Stimulated activated CD8-positive, alpha-beta memory T cell treated with anti-CD3 and anti-CD28 coated beads, Interleukin-7, amount 100 ng/mL, for 4 hours (primary cell): ENCODE measurements at places on chromosomes 2 and 18.
A peak's percentile ranks its signal among the peaks of the same experiment; 100 is the strongest.

DNA sequence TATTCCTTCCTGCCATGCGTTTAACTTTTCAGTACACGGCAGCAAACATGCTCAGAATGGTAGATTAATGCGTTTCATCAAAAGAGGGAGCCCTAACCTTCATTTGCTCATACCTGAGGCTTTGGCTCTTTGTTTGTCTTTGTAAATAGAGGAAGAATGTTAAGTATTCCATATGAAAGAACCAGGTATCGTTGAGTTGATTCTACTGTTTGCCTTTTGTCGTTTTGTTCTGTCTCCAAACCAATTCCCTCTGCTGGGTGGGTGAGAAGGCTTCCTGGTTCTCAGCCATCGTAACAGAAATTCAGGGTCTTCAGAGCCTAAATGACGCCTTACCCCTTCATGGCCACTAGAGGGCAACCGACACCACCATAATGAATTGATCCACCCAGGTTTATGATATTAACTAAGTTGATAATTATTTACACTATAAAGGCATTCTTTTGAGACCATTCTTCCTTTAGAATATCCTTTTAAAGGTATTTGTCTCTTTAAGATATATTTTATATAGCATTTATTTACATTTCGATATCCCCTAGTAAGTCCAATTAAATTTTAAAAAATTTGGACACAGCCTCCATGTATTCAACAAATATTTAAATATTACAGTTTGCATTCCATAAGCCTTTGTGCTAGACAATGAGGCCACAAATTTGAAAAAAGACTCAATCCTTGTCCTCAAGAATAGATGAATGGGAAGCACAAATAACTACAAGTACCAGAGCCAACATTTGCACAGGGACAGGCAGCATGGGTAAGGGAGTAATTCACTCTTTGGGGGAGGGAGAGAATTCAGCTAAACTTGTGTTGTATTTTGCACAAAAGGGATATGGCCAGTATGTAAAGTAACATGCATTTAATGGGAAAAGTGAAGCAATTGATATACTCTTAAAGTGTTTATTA, 48.1 kb downstream of the TIMM21 start:
- DNase-seq, result peak; percentile 30

GRCh38 chr2:108271691-108272253, 16.9 kb upstream of the SULT1C2 start:
- DNase-seq, result no peak

DNA sequence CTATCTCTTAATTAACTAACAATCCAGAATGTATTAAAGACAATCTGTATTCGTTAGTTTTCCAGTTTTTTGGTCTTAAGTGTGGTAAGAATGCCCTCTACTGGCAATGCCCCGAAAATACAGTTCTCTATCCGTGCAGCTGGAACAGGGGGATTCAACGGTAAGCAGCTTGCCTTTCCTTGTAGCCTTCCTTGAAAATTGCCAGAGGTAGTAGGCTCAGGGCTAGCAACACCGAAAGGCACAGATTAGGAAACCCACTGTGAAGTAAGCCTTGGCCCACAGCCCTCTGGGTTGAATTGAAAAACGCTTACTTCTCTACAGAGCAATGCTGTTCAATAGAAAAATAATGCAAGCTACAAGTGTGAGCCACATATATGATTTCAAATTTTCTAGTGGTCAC, 17.1 kb upstream of the VPS4B start:
- DNase-seq, result peak; percentile 11

- no peak for DNase-seq
Measured at GRCh38 chr2:207925601-207926000, 99.7 kb downstream of the PLEKHM3 start.

- no peak for DNase-seq
Measured at GRCh38 chr2:46815121-46815802, 100.3 kb downstream of the MCFD2 start.

DNA sequence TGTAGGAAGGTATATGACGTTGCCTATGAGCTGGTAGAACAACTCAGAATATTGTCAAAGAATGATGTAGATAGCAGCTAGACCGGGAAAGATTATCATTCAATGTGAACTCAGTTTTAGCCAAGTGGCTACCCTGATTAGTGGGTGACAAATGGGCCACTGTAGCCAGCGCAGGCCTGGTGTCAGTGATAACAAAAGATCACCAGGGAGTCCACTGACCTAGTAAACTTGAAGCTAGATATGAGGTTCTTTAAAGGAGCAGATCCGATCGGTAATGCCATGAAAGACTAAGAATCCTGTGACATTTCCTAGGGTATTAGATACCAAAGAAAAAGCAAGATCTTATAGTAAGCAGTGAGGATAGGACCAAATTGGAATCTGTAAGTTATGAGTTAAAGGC, 180.9 kb downstream of the GCA start:
- DNase-seq, result no peak

GRCh38 chr2:190862571-190862991, 18.0 kb upstream of the GLS start:
- DNase-seq, result no peak

DNA sequence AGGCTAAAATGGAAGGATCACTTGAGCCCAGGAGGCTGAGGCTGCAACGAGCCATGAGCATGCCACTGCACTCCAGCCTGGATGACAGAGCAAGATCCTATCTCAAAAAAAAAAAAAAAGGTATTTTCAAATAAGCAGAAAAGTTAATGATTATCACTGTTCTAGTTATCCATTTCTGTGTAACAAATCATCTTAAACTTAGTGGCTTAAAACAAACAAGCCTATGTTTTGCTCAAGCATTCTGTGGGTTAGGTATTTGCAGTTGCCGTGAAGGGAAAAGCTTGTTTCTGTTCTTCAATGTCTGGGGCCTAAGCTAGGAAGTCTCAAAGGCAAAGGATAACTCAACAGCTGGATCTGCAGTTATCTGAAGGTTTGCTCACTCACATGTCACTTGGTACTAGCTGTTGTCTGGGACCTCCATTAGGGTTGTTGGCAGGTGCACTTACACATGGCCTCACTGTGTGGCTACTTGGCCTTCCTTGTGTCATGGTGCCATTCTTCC, 14.1 kb downstream of the MFF start:
- no peak for DNase-seq

- DNase-seq, result peak; percentile 77
Measured at GRCh38 chr2:172427256-172427989, at the start of gene ITGA6. ITGA6 (plus strand) TSS chr2:172427586.

DNA sequence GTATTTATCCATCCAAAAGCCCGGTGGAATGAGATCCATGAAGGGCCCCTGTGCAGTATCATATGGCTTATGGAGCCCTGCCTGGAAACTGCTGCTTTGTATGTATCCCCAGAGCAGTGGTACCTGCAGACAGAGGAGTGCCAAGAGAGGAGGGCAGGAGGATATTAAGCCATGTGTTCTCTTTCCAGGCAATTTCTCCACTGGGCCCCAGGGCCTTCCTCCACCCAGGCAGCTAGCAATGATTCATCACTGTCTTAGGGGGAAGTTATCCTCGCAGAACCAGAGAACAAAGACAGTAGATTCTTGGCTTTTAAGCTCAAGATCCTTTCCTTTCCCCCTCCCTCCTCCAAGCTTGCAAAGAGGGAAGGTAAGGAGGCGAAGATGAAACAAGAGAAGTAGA, 98.1 kb downstream of the LRRC30 start:
- no peak for DNase-seq

GRCh38 chr2:133943108-133943507, 310.8 kb upstream of the MGAT5 start:
- no peak for DNase-seq

- DNase-seq, result no peak
Measured at GRCh38 chr2:109611467-109612095, 2.2 kb downstream of the SEPTIN10 start.
